ENCODE measurements at places on chromosomes 5 and 9.

DNA sequence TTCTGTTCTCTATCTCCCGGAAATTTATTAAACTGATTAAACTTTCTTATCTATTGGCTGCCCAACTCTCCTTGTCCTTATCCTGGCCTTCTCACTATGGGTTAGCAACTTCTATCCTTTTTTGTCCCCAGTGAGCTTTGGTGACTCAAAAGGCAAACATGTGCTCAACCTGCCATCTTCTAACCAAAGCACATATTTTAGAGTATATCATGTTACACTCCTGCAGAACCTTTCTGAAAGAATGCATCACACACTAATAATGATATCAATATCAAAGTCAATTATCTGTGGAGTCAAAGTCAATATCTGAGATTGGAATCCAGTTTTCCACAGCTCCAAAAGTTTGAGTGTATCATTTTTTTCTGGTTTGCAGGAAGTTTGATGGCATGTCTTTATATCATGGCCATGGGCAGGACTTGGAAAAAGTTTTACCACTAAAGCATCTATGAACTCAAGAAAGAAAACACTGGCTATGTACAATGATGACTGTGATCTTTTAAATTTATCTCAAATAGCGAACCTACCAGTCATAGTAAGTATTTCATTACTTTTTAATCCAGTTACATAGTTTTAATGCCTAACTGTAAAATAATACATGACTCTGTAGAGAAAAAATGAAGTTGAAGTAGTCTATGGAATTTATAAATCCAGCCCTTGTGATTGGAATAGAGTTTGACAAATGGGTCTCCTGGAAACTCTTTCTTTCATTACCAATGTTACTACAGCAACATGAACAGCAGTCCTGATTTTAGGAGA, 166.8 kb downstream of the DROSHA start:
- DNase-seq, result no peak

GRCh38 chr9:93630806-93631411, 54.5 kb downstream of the PHF2 start:
- DNase-seq, result no peak

DNA sequence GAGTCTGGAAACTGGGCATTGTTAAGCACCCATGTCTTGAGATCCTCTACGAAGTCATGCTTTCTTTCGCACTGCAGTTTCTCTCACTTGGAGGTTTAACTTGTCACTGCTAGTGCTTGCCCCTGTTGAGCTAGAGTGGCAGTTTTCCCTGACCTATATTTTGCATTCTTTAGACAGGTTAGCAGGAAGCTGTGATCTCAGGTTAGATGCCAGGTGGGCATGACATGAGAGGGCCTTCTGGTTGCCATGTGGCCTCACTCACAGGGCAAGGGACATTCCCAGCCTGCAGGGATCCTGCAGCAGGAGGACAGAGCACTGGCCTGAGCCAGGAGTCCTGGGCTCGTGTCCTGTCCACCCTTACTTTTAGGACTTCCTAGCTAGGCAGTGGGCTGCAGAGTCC, 28.6 kb downstream of the SLC36A1 start:
- no peak for DNase-seq

GRCh38 chr5:1660001-1660400, 136.2 kb upstream of the LPCAT1 start:
- DNase-seq, result no peak

DNA sequence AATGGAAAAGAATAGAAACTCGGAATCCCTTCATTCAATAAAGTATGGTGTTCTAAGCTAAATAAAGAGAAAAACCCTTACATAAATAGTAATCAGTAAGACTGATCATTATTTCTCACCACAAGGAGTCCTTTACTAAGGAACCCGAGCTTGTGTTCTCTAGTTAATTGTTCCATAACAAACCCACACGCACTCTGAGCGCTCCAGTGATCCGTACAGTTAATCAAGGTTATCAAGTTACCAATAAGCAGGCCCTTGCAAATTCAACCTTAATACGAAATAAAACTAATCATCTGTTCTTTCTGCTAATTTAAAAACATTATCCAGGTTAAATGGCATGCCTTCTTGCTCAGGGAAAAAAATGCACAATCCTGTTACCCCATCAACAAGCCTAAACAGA, 224.4 kb downstream of the FRMD3 start:
- no peak for DNase-seq

- no peak for DNase-seq
Measured at GRCh38 chr5:179152144-179152895, 92.1 kb downstream of the ZNF354C start.

GRCh38 chr5:68313336-68313735, 97.8 kb downstream of the PIK3R1 start:
- DNase-seq, result no peak

- DNase-seq, result no peak
Measured at GRCh38 chr9:93829271-93830011, 125.7 kb downstream of the BARX1 start.

GRCh38 chr5:62265648-62266112, 40.3 kb upstream of the KIF2A start:
- no peak for DNase-seq

DNA sequence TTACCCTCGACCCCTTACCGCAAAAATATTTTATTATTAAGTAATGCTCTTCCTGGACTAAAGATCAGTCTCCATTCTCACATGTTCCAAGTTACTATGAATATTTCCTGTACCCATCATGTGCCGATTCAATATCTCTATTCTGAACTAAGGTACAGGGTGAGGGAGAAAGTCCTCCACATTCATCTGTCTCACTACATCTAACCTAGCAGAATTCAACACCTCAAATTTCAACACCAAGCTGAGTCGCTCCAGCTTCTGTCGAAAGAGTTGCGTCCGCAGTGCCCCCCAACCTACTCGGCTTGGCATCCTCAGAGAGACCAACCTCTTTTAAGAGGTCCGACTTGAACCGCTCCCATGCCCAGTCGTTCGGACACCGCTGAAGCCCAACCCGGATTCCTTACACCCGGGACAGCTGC, 1.0 kb downstream of the CERT1 start:
- DNase-seq, result no peak

- no peak for DNase-seq
Measured at GRCh38 chr5:169161022-169161680, 139.8 kb downstream of the SLIT3 start.

- DNase-seq, result no peak
Measured at GRCh38 chr5:7391215-7391614, 4.7 kb upstream of the ADCY2 start.

Data from activated CD8-positive, alpha-beta memory T cell treated with anti-CD3 and anti-CD28 coated beads for 4 hours (primary cell).